Ascending aorta (tissue), 2 donors: ENCODE measurements at places on chromosomes 7 and 10.

DNA sequence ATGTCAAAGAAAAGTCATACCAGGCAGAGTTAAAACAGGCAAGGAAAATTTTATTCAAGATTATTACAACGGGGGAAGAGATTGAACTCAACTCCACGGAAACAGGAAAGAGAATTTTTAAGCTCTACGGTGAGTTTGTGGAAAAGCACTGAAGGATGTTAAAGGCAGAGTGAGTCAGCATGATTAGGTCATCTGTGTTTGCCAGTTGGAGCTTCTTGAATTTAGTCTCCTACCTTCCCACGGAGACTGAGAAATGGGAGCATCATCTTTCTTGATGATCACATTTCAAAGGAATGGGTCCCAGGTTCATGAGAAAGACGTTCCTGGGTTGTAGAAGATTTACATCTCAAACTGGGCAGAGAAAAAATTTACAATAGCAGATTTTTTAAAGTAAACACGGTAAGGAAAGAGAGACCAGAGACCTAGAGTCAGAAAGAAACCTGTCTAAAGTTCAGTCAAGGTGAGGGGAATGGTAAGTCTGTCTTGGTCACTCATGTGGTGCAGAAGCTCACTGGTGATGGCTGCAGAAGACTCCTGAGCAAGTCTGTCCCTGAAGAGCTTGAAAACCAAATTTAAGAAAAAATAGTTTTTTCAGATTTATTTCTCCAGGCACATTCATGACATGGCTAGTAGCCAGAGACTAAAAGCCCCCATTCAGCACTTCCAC lies 516.9 kb upstream of the LRRN3 start:
- H3K4me3 ChIP-seq, result no peak overlapping the region
- no peaks in the 10 kb centered on the region for H3K4me1 ChIP-seq
- DNase-seq, result no peak
- H3K36me3 ChIP-seq, result no peaks in the 10 kb centered on the region
- no peak overlapping the region for H3K27ac ChIP-seq

GRCh38 chr7:234708-235553 lies 42.6 kb downstream of the FAM20C start:
- H3K4me1 ChIP-seq, result peaks cover 34% of the 10 kb centered on the region
- DNase-seq, result peak; percentile 83
- peak overlapping the region; percentile 56 for H3K4me3 ChIP-seq
- no peaks in the 10 kb centered on the region for H3K36me3 ChIP-seq
- no peaks in the 10 kb centered on the region for H3K27me3 ChIP-seq

DNA sequence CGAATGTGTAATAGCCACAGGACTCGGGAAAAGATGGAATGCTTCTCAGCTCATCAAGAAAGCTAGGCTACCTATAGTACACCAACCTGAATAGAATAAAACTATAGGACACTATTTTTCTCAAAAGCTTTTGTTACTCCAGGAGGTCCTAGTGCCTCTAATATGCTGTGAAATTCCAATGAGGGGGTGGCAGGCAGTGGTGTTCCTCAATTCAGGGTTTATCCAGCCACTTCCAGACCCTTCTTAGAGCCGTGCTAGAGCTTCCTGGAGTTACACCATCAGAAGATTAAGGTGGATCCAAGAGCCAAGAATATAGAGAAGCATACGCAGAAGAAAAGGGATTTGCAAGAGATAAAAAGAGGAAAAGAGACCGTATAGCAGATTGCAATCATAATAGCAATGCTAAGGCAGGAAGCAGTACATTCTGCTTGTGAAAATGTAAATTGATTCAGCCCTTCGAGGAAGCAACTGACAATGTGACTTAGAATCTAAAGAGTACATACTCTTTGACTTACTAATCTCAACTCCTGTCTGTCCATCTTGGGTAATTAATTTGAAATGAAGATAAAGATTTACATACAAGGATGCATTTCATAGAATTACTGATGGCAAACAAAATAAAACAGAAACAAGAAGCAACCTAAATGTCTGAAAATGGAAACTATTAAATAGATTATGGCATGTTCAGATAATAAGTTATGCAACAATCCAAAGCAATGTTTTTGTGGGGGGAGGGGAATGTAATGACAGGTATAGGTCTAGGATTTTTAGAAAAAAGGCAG lies 2.1 kb downstream of the ST8SIA6 start:
- no peak for DNase-seq
- H3K36me3 ChIP-seq, result no peaks in the 10 kb centered on the region
- H3K4me3 ChIP-seq, result no peak overlapping the region
- H3K27me3 ChIP-seq, result no peaks in the 10 kb centered on the region

- no peak for DNase-seq
- no peak overlapping the region for H3K27ac ChIP-seq
- H3K4me3 ChIP-seq, result no peak overlapping the region
- no peaks in the 10 kb centered on the region for H3K36me3 ChIP-seq
- H3K27me3 ChIP-seq, result no peaks in the 10 kb centered on the region
Measured at GRCh38 chr7:19209166-19209696, 64.0 kb upstream of the FERD3L start.

GRCh38 chr10:113720386-113720785 lies 31.1 kb upstream of the PLEKHS1 start:
- H3K36me3 ChIP-seq, result peaks cover 53% of the 10 kb centered on the region
- no peak overlapping the region for H3K27ac ChIP-seq
- H3K4me3 ChIP-seq, result no peak overlapping the region

DNA sequence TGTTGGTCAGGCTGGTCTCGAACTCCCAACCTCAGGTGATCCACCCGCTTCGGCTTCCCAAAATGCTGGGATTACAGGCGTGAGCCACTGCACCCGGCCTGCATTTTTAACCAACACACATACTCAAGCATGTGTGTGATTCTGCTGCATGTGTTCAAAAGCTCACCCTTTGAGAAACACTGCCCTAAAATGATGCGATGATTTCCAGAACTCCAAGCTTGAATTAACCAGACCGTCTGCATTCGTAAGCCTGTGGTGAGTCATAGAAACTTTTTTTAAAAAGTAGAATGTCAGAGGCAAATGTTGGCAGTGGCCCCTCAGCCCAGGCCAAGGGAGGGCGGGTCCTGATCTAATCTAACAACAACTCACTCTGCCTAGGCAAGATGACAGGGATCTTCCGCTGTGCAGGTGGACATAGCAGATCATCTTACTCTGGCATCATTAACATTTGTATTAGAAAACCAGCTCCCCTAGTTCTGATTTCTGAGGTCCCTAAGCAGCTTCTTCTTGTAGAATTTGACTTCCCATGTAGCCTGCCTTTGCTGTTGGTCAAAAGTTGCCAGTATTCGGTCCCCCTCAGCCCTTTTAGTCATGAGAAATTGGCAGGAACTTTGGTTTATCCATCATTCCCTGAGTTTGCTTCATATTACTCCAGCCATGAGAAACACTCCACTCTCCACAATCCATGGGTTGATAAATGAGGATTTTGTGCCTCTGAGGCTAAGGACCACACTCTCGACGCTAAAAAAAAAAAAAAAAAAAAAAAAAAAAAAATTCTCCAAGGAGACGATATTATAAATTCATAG lies 190.4 kb downstream of the SKIDA1 start:
- H3K4me3 ChIP-seq, result no peak overlapping the region
- DNase-seq, result peak; percentile 81
- H3K4me1 ChIP-seq, result peaks cover 20% of the 10 kb centered on the region
- H3K36me3 ChIP-seq, result no peaks in the 10 kb centered on the region
- H3K27me3 ChIP-seq, result no peaks in the 10 kb centered on the region

- DNase-seq, result no peak
- H3K4me3 ChIP-seq, result no peak overlapping the region
- no peaks in the 10 kb centered on the region for H3K27me3 ChIP-seq
- no peaks in the 10 kb centered on the region for H3K4me1 ChIP-seq
Measured at GRCh38 chr7:65955718-65956117, 26.3 kb downstream of the GUSB start.
